ENCODE measurements at places on chromosomes 13 and 19. TPM values are rescaled to one million over a fixed set of nuclear protein-coding genes. Genes with fewer than 3 reads are reported as not detected.

Gene MAP4K1
- total RNA-seq: 4.5 TPM

Gene CD209
- total RNA-seq: 8.8 TPM

Gene BCAM
- total RNA-seq: 171 TPM

Gene GPR108
- total RNA-seq: 77.9 TPM

Gene ZNF599
- total RNA-seq: 11.8 TPM

Gene ELL
- 43.5 TPM for total RNA-seq

Gene S1PR5
- total RNA-seq: 1.8 TPM

Gene LYL1
- total RNA-seq: 2.6 TPM

Gene RDH8
- total RNA-seq: not detected

GRCh38 chr19:13093407-13094105, 9.1 kb downstream of the LYL1 start:
- DNase-seq: peak; percentile 85

DNA sequence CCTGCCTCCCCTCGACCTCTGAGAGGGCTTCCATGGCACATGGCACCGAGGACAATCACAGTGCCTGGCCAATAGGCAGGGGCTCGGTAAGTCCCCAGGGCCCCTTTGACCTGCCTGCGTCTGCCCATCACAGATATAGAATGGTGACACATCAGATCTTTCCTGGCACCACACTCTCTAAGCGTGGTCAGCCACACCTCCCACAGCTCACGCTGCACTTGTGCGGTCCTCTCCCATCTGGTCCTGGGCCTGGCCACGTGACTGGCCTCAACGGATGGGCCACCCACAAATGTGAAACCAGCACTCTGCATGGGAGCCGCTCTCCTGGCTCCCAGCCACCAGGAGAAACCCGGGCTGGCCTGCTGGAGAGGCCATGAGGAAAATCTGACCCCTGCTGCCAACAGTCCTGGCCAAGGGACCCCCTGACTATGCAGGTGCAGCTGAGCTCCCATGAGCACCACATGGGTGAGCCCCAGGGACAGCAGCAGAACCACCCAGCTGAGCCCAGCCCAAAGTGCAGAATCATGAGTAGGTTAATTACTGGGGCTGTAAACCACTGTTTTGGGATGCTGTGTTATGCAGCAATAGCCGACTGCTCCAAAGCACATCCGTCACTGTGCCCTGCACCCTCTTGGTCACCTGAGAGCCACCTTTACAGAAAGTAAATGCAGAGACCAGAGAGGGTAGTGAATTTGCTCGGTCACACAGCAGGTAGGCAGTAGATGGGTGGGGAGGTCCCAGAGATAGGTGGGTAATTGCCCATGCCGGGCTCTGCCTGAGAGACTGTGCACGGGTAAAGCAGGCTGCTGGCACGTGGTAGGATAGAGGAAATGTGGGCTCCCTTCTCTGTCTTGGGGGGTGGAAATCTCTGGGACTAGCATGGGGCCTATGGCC, 9.7 kb upstream of the MEF2B start:
- DNase-seq: no peak

GRCh38 chr19:41528106-41528505, 47.9 kb upstream of the CEACAM21 start:
- DNase-seq: no peak

DNA sequence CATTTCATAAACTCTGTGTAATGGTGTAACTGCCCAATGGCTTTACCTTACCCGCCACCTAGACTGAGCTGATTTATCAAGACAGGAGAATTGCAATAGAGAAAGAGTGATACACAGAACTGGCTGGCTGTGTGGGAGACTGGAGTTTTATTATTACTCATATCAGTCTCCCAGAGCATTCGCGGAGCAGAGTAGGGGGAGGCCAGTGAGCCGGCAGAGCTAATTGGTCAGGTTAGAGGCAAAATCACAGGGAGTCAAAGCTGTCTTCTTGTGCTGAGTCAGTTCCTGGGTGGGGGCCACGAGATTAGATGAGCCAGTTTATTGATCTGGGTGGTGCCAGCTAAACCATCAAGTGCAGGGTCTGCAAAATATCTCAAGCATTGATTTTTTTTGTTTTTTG, 23.4 kb upstream of the SLITRK1 start:
- DNase-seq: no peak

- no peak for DNase-seq
Observed at GRCh38 chr19:1675633-1676350, 23.4 kb upstream of the TCF3 start.

DNA sequence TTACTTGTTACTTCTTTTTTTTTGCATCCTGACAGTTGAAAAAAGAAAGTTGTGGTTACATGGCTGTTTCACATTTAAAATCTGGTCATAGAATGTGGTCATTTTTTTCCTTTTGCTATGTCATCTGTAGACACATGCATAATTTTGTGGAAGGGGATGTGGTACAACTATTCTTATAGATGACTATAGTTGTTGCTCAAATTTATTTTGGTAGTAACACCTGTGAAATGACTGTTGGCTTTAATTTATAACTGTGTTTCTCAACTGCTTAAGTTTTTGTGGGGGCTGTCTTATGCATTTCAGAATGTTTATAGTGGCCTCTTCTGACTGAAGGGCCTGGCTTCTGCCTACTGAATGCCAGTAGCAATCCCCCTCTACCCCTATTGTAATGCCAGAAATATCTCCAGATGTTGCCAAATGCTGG, 130.5 kb downstream of the PAN3 start:
- no peak for DNase-seq

DNA sequence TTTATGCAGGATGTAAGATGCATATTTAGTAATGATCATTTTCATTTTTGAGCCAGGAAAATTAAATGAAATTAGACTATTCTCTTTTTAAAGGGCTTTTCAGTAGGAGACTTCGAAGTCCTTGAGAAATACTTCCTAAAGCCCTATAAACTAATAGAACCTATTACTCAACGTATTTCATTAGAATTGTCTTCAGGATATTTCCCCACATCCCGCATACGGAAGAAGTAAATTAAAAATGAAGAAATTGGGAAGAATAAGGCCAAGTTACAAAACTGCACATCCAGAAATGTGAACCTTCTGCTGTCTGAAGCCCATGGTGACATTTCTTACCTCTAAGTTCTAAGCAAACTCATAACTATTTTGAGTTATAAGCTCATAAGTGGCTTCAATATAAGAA, 66.5 kb downstream of the RXFP2 start:
- no peak for DNase-seq

DNA sequence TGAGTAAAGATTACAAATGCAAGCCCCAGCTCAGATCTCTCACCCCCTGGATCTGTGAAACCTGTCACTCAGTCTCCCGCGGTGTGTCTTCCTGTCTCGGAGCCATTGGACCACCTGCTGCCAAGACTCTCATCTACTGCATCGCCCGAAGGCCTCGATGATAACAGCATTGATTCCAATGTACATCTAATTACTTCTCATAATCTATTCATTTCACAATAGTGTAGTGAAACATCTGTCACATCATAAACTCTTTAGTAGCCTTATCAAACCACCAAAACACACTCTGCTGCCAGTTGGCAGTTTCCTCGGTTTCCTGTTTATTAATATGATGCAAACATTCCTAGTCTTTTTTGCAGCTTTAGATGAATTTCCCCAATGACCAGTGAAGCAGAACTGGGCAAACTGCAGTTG, 220.3 kb downstream of the POU4F1 start:
- no peak for DNase-seq

DNA sequence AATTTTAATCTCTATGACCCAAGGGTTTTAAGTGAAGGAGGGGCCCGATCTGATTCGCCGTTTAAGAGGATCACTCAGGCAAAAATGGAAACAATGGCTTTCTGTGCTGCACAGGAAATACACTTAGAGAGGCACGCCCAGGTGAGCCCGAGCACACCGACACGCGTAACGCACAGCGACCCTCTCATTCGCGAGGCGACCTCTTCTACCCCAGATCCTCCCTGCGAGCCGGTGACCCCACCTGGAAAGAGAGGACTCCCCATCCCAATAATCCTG, 216 bp downstream of the SH2D3A start:
- DNase-seq: no peak

DNA sequence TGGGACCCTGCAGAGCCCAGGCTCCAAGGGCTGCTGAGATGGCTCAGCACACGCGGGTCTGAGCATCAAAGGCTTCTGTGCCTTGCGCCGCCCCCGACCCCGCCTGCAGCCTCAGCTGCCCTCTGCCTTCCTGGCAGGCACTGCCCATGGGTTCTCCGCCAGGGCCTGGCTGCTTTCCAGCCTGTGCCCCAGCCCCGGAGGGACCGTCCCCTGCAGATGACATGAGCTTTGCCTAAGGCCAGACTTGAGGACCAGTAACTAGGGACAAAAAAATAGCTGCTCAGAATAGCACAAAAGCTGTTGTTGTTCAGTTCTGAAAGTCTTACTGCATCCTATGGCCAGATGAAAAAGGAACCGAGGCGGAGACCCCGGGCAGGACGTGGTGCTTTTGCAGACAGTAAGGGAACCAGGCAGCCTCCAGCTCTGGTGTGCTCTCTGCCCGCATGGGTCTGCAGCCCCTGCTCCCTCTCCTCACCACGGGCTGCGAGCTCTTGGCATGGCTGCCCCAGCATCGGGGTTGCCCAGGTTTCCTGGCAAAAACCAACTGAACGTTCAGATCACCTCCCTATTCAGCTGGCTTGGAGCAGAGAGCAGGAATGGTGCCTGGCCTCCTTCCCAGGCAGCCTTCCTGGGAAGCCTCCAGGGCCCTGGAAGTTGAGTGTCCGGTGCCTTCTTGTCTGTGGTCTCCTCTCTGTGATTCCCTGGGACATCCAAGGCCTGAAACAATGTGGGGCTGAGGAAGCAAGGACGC, 12.5 kb upstream of the CFAP97D2 start:
- DNase-seq: no peak

DNA sequence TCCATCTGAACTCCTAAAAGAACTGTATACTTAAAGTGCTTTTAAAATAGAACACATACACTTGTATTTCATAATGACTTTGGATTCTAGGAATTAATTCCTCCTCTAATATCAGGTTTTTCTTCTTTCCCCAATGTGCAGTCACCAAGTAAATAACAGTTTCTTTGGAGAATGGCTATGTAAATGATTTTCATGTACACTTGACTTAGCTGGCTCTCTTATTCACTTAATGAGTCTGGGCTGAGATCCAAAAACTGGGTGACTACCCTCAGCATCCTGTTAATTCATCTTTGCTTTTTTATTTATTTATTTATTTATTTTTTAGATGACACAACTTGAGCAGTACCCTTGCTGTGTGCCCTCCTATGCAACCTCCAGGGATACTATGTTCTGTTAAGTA, 1003.7 kb downstream of the SLITRK1 start:
- no peak for DNase-seq

DNA sequence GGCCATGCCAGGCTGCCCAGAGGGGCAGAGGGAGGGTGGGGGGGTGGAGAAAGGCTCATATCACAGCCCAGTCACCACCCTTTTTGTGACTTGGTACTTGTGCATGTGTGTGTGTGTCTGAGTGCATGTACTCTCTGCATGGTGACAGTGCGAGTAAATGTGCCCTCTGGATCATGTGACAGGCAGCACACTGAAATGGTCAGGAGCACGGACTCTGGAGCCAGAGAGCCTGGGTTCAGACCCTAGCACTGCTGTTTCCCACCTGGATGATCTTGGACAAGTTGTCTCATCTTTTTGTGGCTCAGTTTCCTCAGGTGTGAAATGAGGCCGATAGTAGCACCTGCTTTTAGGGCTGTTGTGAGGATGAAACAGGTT, 2.0 kb downstream of the CIC start:
- no peak for DNase-seq

GRCh38 chr19:38229585-38230073, 5.6 kb upstream of the DPF1 start:
- peak; percentile 54 for DNase-seq

DNA sequence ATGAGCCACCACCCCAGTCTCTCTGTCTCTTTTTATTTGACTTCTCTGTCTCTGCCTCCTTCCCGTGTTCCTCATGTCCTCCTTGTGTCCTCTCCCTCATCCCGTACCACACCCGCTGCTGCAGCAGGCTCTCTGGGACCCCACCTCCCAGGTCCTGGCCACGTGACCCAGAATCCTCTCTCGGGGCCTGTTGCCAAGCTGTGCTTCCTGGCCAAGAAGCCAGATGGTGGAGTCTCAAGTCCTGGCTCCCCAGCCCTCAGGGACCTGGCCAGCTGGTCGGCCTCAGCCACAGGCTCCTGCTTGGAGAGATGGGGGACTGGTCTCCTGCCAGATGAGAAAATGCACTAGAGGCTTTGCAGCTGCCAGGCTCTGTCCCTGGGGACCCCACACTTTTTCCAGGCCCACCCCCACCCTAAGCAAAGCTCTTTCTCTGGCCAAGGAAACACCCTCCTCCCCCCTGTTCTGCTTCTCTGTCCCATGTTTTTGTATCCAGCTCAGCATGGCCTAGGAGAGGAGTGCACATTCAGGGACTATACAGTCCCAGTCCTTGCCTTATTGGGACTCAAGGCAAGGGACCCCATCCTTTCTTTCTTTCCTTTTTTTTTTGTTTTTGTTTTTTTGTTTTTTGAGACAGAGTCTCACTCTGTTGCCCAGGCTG, 34.3 kb upstream of the SHKBP1 start:
- peak; percentile 77 for DNase-seq
